Kidney (tissue), 22 donors: ENCODE measurements at places on chromosomes 7 and 10. TPM values are rescaled to one million over a fixed set of nuclear protein-coding genes. Genes with fewer than 3 reads are reported as not detected.

- H3K27me3 ChIP-seq = no peaks in the 10 kb centered on the region
- no peak for DNase-seq
- H3K4me3 ChIP-seq = no peak overlapping the region
- peak overlapping the region; percentile 12 for H3K27ac ChIP-seq
- H3K4me1 ChIP-seq = no peaks in the 10 kb centered on the region
- H3K36me3 ChIP-seq = peaks cover 8% of the 10 kb centered on the region
These were observed 26.5 kb downstream of the LMTK2 start for GRCh38 chr7:98133181-98133580.

- H3K4me3 ChIP-seq = no peak overlapping the region
- no peaks in the 10 kb centered on the region for H3K36me3 ChIP-seq
- H3K4me1 ChIP-seq = peaks cover 13% of the 10 kb centered on the region
- no peaks in the 10 kb centered on the region for H3K27me3 ChIP-seq
- no peak overlapping the region for H3K27ac ChIP-seq
These were observed 6.1 kb upstream of the TNS3 start for GRCh38 chr7:47587976-47588375.

- H3K4me3 ChIP-seq = peak overlapping the region; percentile 62
- H3K4me1 ChIP-seq = no peaks in the 10 kb centered on the region
- H3K27me3 ChIP-seq = no peaks in the 10 kb centered on the region
- no peak for DNase-seq
These were observed 2.8 kb downstream of the HOXA10 start for GRCh38 chr7:27171325-27171636.

- no peaks in the 10 kb centered on the region for H3K36me3 ChIP-seq
- DNase-seq = no peak
- no peaks in the 10 kb centered on the region for H3K4me1 ChIP-seq
- H3K4me3 ChIP-seq = no peak overlapping the region
These were observed 25.2 kb downstream of the ABCB1 start for GRCh38 chr7:87575521-87575920.

DNA sequence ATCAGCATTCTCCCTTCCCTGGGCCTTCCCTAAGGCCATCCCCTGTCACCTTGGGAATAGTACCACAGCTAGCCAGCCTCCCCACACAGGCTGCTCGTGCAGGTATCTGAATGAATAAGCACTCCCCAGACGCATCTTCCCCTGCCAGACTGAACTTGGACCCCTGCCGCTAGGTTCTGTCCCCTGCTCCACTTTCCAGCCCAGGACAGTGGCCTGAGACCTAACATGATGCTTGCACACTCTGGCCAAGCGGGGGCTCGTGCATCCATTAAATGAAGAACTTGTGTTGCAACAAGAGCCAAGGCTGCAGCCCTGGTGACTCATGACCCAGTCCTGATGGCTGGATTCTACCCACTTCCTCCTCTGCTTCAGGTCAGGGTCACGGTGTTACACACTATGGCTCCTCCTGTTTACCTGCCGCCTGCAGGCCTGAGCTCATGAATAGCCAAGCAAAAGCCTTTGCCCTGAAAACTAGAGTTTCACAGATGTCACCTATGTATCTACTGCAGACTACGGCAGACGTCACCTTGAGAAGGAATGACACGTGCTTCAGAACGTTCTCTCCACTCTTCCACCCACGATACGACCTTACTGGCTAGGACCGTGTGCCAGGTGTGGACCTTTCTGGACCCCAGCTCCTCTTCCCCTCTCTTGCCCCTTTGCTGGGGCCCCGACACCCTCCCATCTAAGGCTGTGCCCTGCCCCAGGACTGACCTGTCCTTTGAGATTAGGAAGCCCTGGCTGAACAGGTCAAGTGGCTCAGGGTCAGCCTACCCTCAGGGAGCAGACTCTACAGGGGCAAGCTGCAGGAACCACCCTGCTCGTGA is 6.5 kb downstream of the ASB13 start:
- peak; percentile 89 for DNase-seq
- no peaks in the 10 kb centered on the region for H3K27me3 ChIP-seq
- no peak overlapping the region for H3K4me3 ChIP-seq
- H3K4me1 ChIP-seq = peaks cover 30% of the 10 kb centered on the region

Gene CUTC
- total RNA-seq = 16.5 TPM
